Activated T-helper 1 cell treated with anti-CD3 and anti-CD28 coated beads, Interleukin-2, amount 50 U/mL, for 16 hours (primary cell): ENCODE measurements at places on chromosomes 5 and 9.

DNA sequence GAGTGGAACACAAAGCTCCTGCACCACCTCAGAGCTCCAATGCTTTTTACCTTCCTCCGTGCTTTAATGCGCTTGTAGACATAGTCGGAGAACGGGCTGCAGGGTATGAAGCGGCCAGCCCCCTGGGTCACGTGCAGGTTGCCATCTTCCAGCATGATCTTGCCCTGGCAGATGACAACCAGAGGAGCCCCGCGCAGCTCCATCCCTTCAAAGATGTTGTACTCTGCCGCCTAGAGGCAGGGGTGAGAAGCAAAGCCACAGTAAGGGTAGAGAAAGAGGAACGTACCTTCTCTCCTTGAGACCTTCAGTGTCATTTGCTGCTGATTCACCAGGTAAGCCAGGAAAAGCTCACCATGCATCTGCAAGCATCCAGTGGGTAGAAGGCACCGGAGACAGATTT is 112.3 kb downstream of the DPYSL3 start:
- no peak for DNase-seq

- DNase-seq, result no peak
Measured at GRCh38 chr9:28539434-28540070, 966.3 kb upstream of the C9orf72 start.

- no peak for DNase-seq
Measured at GRCh38 chr9:27408482-27408881, 111.5 kb upstream of the EQTN start.

- DNase-seq, result no peak
Measured at GRCh38 chr5:127936439-127936972, 147.1 kb upstream of the SLC12A2 start.

DNA sequence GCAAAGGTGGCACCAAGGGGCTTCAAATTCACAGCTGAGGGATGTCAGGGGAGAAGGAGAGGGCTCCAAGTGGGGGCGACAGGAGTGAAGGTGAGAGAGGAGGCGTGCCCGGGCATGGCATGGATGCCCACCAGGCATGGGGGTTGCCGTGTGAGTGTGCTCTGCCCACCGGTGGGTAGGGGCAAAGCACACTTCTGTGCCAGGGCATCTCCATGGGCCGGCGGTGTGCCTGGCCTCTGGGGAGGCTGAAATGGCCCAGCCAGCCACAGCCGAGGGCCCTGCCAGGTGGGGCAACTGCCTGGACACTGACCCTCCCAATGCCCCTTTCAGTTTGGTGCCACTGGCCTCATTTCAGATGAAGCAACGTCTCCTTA is 14.0 kb upstream of the RNU6ATAC start:
- DNase-seq, result no peak

DNA sequence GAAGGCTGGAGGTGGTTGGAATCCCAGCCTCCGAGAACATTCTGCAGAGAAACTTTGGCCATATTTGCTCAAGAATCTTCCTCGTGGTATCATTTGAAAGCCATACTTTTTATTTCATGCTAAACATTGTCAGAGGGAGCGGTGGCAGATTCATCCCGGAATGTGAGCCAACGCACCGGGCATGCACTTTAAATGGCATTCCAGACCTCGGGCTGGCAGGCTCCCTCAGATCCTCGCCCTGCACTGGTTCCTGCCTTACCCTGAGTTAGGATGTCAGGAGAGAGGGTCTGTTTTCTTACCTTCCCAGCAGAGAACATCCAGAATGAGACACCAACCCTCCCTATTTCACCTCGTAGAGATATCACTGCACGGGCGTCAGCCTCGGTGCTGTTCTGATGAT is 33.8 kb downstream of the GDNF start:
- no peak for DNase-seq

- peak; percentile 22 for DNase-seq
Measured at GRCh38 chr9:126915281-126915816, 767 bp downstream of the RALGPS1 start.

GRCh38 chr5:134466241-134467069 is 54.8 kb upstream of the CDKN2AIPNL start:
- no peak for DNase-seq

- no peak for DNase-seq
Measured at GRCh38 chr5:126568206-126568755, 26.7 kb downstream of the ALDH7A1 start.

DNA sequence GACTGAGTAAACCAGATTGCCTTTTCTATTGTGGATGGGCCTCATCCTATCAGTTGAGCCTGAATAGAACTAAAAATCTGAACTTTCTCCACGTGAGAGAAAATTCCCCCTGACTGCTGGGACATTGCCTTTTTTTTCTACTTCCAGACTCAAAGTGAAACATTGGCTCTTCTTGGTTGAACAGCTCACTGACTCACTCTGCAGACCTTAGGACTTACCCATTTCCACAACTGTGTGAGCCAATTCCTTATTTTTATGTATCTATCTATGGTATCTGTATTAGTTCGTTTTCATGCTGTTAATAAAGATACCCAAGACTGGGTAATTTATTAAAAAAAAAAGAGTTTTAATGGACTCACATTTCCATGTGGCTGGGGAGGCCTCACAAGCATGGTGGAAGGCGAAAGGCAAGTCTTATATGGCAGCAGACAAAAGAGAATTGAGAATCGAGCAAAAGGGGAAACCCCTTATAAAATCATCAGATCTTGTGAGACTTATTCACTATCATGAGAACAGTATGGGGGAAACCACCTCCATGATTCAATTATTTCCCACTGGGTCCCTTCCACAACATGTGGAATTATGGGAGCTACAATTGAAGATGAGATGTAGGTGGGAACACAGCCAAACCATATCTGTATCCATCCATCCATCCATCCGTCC is 306.7 kb upstream of the SLC24A2 start:
- no peak for DNase-seq
